ENCODE measurements at places on chromosomes 4 and X. TPM values are rescaled to one million over a fixed set of nuclear protein-coding genes. Genes with fewer than 3 reads are reported as not detected.

Gene SSX4
- not detected for total RNA-seq

Gene PAGE1
- total RNA-seq, result 1.9 TPM

Gene NDUFC1
- total RNA-seq, result 27.3 TPM

Gene GAGE2A
- not detected for total RNA-seq

Gene GPC4
- 63.7 TPM for total RNA-seq

Gene OTC
- 2.1 TPM for total RNA-seq

Gene CT83
- total RNA-seq, result not detected

Data from subcutaneous adipose tissue (tissue), 4 donors.